ENCODE measurements at places on chromosomes 3 and 15.

DNA sequence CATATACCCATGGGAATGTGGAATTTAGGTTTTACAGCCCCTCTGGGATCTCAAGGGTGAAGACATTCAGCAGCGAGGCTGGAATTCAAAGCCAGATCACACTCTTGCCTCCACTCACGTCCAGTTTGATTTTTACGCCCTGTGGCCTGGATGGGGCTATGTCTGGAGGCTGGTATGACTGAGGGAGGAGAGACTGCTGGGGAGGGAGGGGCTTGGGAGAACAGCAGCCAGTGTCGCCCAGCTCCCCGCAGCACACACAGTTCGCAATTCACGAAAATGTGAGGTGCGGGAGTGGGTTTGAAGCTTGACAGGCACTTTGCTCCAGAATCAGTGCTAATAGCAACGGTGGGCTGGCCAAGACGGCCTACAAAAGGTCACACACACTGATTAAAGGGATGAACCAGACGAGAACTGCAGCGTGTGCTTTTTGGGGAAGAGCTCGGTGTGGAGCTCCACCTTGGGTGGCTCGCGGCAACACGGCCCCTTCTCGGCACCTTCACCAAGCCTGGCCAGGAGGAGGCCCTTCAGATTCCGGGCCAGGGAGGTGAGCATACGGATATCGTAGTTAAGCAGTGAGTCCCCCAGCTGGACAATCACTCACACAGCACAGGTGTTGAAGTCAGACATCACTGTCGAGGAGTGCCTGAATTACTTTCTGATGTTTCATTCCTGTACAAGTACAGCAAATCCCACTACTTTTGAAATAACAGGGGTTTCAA lies 16.4 kb downstream of the EHD4 start:
- DNase-seq = no peak

GRCh38 chr3:133691273-133692107 lies 29.7 kb upstream of the TOPBP1 start:
- DNase-seq = no peak

DNA sequence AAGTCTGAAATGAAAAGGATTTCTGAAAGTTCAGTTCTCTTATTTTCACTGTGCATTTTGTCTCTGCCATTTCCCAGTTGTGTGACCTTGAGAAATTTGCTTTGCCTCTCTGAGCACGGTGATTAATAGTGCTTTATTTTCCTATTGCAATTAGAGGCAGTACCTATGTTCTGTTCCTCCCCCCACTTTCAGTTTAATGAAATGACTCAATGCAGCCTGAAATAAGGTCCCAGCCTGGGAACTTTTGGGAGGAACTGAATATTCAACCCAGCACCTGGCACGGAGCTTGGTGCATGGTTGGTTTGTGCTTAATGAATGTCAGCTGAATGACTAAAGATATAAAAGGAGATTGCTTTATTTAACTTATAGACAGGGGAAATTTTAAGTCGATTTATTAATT lies 352.6 kb downstream of the PDCD6IP start:
- no peak for DNase-seq

GRCh38 chr3:176814285-176814684 lies 383.0 kb downstream of the TBL1XR1 start:
- DNase-seq = no peak

DNA sequence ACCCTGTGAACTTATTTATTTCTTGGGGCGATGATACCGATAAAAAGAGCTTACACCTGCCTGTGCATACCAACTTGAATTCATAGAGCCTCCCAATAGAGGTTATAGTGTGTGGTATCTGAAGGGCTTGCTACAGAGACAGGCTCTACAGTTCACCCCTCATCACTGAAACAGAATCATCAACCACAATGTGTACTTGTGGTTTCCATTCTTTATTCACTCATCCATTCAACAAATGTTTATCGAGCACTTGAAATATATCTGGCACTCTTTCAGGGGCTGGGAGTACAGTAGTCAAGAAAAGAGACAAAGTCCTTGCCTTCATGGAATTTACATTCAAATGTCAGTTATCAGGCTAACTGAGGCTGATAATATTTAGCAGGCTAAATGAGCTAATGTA lies 134.4 kb upstream of the SKOR1 start:
- no peak for DNase-seq

DNA sequence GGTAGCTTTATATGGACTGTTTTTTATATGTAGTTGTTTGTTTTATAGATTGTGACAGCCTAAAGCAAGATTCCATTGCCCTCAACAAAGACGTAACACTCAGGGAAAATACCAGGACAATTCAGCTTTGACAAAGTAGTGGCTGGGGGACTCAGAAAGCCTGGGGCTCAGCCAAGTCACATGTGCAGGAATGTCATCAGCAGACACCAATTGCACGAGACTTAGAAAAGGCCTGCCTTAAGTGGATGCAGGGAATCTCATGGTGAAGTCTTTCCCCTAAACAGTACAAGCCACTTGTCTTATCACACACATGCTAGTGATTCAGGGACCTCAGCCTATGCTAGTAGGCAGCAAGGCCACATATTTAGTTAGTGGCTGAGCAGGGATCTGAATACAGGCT lies 381.8 kb upstream of the THBS1 start:
- DNase-seq = no peak

- DNase-seq = peak; percentile 56
These were observed 20.4 kb upstream of the SATB1 start for GRCh38 chr3:18445401-18446148.

DNA sequence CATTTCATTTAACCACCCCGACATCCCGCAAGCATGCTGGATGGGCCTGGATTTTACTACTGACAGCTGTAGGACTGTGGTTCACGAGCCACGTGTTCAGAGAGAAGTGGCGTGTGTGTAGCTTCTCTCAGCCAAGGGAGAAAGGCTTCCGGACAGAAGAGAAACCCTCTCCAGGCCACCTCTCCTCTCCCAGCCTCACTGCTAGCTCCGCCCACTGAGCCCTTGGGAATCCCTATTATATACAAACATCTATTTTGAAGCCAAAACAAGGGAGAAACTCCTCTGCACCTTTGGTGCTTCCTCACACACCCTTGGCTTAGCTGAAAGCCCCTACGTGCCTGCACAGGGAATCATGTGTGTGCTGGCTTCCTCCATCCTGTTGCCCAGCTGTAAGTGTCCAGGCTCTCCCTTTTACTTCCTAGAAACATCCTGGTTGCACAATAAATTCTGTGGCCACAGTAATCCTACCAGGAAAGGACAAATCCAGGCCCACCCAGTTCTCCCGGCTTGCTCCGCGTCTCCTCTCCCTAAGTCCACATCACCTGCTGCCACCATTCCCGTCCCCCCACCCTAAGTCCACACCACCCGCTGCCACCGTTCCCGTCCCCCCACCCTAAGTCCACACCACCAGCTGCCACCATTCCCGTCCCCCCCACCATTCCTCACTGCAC lies 30.5 kb downstream of the PCSK6 start:
- no peak for DNase-seq

DNA sequence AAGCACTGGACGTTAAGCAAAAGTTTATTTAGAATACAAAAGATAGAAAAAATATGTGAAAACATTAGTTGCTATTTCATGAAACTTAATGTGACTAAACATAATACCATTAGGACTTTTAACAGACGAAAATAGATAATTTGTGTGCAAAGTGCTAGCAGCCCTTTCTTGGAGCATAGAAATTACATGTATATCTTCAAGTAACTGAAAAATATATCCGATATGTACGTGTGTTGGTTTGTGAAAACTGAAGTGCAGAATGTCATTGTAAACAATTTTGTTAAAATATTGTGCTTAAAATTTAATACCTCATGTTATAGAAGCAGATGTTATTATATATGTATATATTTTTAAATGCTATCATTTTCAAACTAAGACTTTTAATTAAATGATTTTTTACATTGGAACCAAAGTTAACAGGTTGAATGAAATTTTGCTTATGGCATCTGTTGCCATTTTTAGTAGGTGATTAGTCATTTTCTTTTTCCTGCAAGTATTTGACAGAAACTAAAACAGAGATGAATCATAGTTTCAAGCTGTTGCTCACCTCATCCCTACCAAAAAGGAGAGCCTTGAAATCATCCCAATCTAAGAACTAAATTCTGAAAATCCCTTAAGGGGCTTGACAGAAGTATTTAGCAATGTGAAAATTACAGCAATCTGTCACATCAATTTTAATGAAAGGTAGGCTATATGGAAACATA lies 334.8 kb downstream of the NAALADL2 start:
- DNase-seq = no peak

DNA sequence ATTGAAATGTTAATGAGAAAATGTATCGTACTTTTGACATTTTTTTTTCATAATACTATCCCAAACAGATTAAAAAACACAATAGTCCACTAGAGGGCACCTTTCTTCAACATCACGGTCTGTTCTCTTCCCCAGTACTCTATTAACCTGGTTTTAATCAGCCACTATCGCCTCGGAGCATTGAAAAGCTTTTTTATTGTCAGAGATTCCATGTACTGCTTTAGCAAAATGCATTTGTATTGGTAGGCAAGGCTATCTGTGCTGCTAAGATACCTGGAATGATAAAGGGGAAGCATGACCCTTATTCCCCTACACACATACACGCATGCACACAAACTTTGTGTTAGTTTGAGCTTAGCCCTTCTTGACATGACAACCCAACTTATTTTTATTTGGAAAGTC lies 160.1 kb upstream of the IL12A start:
- DNase-seq = no peak

- no peak for DNase-seq
These were observed 23.1 kb downstream of the TNFAIP8L3 start for GRCh38 chr15:51071578-51071977.

DNA sequence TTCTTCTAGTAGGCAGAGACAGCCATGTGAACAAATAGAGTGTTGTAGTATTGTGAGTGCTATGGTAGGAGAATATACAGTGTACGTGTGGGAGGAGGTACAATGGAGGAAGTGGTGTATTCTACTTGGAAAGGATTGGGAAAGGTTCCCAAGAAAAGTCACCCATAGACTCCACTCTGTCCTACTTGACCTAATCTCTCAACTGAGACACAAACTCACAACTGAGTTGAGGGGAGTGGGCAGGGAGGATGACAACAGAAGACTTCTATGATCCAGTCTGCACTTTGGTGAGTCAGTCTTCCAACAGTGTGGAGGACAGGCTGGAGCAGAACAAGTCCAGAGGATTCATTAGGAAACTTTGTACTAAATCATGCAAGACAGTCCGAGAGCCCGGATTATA lies 28.8 kb upstream of the AQP9 start:
- DNase-seq = no peak

DNA sequence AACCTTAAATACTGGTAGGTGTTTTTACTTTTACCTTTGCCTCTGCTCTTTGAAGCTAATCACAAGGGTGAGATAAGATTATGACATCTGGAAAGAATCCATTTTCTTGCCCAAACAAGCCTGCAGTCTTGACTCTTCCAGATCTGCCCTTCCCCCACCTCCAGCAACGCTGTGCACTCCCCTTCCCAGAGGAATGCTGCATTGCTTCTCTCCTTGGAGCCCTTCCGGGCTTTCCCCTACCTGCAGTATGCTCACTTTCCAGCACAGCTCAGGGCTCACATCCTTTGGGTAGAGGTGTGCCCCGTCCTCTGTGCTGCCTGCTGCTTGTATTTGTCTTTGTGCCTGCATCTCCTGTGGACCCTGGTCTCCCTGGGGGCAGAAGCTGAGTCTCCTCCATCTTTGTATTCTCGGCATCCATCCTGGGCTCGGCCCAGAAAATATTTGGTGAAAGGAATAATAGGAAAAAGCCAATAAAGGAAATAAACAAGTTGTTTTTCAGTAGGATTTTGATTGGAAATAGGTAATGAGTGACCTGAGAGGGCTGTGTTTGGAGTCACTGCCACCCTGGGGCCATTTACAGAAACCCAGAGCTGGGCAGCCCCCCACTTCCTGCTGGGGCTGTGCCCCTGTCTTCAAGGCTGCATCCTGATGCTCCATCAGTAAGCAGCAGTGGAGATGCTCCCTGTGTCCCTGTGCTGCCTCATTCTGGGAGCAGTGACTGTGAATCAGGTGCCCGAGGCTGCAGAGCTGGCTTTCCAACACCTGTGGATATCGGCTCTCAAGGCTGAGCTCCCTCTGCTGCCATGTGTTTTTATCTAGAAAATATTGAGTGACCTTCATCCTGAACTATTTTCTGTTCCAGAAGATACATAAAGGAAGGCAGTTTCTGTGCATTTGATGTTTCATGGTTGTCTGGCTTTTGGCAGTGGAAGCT lies 117.5 kb downstream of the EEFSEC start:
- no peak for DNase-seq

GRCh38 chr3:134068429-134068828 lies 38.7 kb upstream of the SLCO2A1 start:
- DNase-seq = no peak

- DNase-seq = no peak
These were observed 312.3 kb downstream of the SV2B start for GRCh38 chr15:91412138-91412928.

DNA sequence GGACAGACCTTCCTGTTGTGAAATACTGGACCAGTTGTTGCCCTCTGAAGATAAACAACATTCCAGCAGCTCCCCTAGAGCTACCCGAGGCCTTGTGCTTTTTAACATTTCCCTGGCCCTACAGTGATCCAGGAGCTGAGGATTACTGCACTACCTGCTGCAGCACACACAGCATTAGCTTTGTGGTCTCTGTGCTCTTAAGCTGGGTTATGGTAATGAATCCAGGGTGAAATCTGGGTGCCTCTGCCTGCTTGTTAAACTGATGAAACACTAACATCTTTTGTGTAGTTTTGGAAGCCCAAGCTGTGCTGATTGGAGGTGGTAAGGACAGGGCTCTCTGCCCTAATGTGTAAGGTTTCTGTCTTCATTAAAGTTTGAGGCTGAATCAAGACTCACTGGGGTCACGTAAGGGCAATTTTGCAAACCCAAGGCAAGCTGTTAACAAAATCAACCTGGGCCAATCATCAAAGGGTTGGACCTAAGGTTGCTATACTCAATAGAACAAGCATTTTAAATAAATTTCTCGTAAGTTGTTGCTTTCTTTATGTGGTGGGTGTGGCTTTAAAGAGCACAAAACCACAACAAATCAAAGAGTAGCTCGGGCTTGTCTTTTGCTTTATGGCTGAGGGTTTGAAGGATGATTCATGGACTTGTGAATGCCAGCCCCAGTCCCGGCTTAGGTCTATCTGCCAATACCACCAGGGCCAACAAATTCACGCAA lies 183.9 kb downstream of the TPRG1 start:
- peak; percentile 32 for DNase-seq

GRCh38 chr15:75357976-75358673 lies 10.3 kb downstream of the MAN2C1 start:
- DNase-seq = no peak

- DNase-seq = no peak
These were observed 22.5 kb downstream of the MAP2K5 start for GRCh38 chr15:67564968-67565345.

GRCh38 chr3:23292432-23292831 lies 89.3 kb downstream of the UBE2E2 start:
- no peak for DNase-seq

GRCh38 chr3:39506863-39507262 lies 39.4 kb downstream of the MOBP start:
- DNase-seq = no peak

GRCh38 chr3:172260381-172260780 lies 187.9 kb downstream of the GHSR start:
- DNase-seq = no peak

GRCh38 chr3:102307442-102307841 lies 127.4 kb upstream of the ZPLD1 start:
- DNase-seq = no peak
